SK-MEL-5 (cell line): ENCODE measurements at places on chromosomes 3 and 15.

DNA sequence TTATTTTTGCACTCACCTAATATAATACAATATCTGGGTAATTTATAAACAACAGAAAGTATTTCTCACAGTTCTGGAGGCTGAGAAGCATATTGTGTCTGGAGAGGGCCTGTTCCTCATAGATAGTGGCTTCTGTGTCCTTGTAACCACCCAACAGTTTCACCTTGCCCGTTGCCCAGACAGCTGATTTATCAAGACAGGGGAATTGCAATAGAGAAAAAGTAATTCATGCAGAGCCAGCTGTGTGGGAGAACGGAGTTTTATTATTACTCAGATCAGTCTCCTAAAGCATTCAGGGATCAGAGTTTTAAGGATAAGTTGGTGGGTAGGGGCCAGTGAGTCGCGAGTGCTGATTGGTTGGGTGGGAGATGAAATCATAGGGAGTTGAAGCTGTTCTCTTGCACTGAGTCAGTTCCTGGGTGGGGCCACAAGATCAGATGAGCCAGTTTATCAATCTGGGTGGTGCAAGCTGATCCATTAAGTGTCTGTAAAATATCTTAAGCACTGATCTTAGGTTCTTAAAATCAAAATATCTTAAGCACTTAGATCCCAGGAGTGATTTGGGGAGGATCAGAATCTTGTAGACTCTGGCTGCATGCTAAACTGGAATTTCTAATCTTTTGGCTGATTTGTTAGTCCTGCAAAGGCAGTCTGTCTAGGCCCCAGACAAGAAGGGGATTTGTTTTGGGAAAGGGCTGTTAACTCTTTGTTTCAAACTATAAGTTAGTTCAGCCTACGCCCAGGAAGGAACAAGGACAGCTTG lies 33.9 kb upstream of the C15orf39 start:
- no peak for DNase-seq

DNA sequence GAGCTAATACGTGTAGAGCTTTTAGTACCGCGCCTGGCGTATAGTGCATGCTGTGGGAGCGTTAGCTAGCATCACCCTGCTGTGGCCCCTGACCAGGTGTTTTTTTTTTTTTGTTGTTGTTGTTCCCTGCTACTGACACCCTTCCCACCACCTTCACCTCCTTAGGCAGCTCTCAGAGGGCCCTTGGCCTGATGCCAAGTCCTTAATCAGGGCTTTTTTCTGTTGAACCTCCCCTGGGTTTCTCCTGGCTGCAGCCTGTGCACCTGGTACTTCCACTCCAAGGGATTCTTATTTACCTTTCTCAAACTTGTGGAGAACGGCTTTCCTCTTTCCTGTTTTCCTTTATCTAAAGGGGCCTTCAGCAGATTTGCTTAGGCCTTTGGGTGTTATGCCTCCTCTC lies 53.3 kb downstream of the SLC7A14 start:
- DNase-seq, result no peak

DNA sequence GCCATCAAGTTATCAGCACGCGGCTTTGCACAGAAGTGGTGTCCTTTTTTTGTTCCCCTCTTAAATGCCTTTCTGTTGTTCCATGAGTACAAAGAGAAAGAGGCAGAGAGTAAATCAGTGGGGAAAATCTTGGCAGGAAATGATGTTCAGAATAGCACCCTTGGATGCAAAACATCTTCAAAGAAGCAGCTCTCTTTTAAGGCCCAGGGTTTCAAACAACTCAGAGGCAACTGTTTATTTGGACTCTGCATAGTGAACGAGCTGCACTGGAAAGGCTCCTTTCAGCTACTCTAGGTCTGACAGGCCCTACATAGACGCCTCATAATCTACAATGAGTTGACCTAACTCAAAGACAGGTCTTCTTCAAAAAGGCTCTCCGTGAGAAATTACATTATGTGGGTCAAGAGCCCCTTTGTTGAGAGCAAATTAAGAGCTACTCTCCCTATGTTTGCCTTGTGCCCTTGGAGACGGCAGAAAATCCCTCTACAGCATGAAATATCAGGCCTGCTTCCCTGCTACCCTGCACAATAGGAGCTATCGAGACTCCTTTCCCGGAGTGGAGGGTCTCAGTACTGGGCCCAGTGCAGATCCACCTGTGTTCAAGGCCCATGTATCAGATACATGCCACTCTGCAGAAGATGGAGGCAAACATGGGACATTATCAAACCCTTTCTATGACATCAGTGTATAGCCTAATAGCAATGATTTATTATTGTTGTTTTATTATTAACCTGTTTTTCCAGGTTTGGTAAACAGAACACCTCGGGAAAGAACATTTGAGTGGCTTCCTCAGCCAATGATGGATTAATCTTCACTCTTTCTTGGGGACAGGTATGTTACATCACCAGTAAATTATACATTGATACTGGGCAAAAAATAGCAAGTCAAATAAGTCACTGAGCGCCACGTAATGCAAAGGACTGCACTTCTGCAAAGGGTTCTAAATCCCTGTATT lies 53.1 kb downstream of the HEG1 start:
- no peak for DNase-seq

GRCh38 chr3:82618594-82618993 lies 857.1 kb upstream of the GBE1 start:
- DNase-seq, result no peak

DNA sequence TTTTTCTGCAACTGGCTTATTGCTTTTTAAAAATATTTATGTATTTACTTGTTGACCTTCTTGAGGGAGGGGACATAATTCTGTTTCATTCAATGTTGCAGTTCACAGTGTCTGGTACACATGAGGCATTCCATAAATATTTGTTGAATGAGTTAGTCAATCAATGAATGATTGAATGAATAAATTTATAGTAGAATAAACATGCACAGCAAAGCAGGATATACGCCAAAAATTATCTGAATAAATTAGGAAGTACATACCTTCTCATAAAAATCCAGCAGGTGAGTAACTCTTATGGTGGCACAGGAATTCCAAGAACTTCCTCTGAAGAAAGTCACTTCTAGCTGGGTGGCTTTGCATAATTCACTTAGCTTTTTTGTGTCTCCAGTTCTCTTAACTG lies 469.4 kb upstream of the ATP11B start:
- no peak for DNase-seq

DNA sequence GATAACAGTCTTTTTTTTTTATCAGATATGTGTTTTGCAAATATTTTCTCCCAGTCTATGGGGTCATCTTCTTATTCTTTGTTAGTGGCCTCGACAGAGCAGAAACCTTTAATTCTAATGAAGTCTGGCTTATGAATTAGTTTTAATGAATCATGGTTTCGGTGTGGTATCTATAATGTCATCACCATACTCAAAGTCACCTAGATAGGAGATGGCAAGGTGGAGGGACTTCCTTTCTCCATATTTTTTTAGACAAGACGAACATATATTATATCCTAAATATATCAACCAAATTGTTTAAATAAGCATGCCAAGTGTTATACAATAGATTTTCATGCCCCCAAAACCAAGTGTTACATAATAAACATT lies 60.4 kb downstream of the CD200 start:
- no peak for DNase-seq
